ENCODE measurements at places on chromosomes 3 and 15.

DNA sequence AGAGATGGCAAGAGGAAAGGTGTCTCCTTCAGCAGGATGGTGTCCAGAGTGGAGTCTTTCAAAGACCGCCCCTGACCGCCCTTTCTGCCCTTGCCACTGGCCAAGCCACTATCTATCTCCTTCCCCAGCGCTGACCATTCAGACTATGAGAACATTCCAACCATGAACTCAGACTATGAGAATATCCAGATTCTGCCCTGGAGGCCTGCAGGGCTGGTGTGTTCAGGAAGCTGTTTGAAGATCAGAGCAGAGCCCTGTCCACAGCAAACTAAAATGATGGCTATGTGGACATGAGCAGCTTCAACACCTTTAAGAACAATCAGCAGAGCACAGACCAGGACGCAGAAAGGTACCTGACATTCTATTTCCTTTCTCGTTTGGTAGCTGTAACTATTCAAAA, 57.3 kb upstream of the WNT7A start:
- DNase-seq, result no peak

GRCh38 chr15:41896566-41896965, 2.7 kb upstream of the SPTBN5 start:
- no peak for DNase-seq

DNA sequence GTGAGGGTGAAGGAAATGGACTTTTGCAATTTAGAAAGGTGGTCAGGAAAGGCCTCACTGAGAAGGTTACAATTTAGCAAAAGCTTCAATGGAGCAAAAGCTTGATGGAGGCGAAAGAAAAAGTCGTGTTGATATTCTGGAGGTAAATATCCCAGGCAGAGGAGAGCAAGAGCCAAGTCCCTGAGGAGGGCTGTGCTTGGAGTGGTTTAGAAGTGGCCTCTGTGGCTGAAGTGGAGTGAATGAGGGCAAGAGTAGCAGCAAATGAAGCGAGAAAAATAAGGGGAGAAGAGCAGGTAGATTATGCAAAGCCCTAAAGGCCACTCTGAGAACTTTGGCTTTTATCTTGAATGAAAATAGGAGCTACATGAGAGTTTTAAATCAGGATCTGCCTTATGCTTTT, 54.1 kb downstream of the GUCA1C start:
- DNase-seq, result peak; percentile 52

GRCh38 chr15:36777926-36778325, 198.5 kb downstream of the CDIN1 start:
- no peak for DNase-seq

DNA sequence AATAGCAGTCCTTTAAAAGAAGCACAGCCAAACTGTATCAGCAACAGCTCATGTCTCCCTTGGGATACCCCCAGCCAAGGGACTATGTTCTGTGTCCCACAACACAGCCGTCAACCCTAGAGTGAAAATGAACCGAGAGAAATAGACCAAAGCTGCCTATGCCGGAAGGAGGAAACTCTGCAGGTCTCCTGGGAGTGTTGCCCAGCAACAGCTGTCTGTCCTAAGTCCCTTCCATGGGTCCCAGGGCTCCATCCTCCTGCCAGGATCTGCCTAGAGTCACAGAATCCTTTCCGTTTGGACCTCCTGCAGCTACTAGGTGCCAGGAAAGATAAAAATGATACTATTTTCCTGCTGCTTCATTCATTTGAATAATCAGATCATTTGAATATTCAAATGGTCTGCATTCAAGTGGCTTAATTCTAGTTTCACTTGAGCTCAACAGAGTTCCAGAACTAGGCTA, 53.1 kb downstream of the TRANK1 start:
- no peak for DNase-seq

DNA sequence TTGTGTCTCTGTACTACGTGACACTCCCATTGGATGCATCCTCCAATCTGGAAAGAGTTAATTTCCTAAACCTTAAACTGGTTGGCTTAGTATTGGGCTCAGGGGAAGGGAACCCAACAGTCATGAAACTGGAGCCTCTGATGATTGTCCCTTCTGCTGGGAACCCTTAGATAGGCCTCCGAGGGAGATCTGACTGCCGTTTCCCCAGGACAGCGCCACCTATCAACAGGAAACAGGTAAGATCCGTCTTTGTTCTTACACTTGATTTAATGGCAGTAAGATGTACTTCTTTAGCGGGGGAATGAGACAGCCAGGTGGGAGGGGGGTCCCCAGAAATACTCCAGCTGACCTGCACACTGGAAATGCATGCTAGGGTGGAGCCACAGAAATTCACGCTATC, 1749.6 kb downstream of the SI start:
- no peak for DNase-seq

- no peak for DNase-seq
Measured at GRCh38 chr3:47035645-47036044, 56.2 kb downstream of the NBEAL2 start.

DNA sequence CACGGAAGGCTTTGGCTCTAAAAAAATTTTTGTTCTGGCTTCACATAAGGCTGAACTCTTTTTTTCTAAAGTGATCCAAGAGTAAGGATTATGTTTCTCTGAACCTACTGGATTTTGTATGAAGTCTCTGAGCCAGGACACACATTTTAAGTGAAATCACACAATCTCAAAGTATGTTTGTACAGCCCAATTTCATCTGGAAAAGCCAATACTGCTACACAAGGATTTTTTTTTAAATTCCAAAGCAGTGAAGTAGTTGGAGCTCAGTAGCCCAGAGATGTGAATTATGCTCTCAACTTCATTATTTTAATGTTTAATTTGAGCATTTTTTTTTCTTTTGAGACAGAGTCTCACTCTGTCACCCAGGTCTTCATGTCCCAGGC, 243.9 kb downstream of the FAM43A start:
- DNase-seq, result no peak

DNA sequence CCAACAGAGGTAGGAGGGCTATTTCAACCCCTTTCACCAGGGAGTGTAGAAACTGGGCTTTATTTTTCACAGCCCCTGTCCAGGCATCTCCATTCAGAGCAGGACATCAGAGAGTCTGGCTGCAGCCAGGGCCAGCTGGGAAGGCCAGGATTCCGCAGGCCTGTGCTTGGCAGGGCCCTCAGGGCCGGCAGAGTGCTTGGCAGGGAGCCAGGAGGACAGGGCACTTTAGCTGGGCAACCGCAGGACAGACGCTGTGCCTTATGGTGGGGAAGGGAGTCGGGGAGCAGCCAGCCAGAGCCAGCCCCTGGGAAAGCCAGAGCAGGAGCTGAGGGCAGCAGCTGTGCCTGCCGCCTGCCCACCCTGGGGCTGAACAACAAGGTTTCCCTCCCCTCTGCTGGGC, 34.5 kb upstream of the IQCF6 start:
- no peak for DNase-seq

DNA sequence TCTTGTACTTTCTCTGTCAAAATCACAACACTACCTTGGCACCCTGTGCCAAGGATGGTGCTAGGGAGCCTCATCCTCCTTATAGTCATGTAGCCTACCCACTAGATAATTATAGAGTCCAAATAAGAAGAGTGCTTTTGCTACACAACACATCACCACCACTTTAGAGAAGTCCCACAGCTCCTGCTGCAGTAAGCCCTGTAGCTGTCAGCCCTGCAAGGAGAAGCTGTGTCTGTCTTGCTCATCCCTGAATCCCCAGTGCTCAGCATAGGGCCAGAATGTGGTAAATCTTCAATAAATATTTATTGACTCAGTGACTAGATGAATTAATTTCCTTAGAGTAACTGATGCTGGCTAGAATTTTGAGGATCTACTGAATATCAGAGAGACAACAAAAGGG, 190.8 kb downstream of the ZNF621 start:
- no peak for DNase-seq

DNA sequence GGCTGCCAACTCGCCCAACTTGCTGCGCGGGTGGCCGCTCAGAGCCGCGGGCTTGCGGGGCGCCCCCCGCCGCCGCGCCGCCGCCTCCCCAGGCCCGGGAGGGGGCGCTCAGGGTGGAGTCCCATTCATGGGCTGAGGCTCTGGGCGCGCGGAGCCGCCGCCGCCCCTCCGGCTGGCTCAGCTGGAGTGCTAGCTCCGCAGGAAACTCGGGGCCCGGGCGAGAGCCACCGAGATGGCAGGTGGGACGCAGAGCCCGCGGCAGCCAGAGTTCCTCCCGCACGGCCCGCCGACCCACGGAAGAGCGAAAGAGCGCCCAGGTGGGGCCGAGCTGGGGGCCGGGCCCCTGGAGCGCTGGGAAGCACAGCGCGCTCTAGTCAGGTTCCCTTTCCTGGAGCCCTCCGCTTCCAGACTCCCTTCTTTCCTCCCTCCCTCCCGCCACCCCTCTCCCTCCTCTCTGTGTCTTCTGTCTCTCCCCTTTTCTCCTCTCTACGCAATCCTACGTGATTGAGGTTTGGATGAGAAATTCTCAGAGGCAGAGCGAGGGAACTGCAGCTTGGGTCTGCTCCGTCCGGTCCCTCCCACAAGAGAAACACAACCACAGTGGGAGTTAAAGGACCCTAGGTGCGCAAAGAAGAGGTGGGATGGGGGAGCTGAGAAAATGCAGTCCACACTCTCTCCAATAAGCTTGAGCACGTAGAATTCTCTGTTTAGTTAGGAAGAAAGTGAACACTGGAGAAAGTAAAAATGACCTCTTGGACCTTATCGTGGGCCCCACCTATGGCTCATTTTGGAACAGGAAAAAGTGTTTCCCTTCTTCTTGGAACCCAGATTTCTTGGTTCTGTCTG, 317.3 kb downstream of the FGF12 start:
- peak; percentile 5 for DNase-seq

DNA sequence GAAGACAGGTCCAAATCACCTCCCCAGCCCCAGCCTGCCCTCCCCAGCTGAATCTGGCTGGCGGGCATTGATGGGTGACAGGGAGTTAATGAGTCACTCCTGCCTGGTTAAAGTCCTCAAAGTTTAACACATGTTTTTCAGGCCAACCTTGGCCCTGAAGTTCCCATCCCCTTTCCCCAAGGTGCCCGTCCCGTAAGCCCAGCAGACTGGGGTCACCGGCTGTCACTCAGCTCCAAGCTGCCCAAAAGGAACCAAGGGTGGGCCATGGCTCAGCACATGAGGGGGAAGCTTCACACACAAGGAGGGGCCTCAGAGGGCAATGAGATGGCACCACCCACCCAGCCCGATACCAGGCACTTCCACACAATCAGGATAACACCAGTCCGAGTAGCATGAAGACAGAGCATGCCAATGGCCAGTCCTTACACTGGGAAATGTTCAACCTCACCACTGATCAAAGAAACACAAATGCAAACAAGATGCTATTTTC, 10.2 kb upstream of the KLF15 start:
- DNase-seq, result no peak

- DNase-seq, result no peak
Measured at GRCh38 chr15:37109872-37110572, 9.7 kb upstream of the MEIS2 start.

GRCh38 chr15:63765338-63765737, 68.4 kb downstream of the HERC1 start:
- DNase-seq, result no peak

- DNase-seq, result no peak
Measured at GRCh38 chr3:147963711-147964110, 554.5 kb downstream of the ZIC1 start.

- DNase-seq, result no peak
Measured at GRCh38 chr3:187570776-187571175, 99.4 kb downstream of the SST start.

GRCh38 chr3:69830147-69830546, 90.9 kb downstream of the MITF start:
- no peak for DNase-seq

GRCh38 chr3:120144267-120144666, 50.0 kb upstream of the GSK3B start:
- no peak for DNase-seq

DNA sequence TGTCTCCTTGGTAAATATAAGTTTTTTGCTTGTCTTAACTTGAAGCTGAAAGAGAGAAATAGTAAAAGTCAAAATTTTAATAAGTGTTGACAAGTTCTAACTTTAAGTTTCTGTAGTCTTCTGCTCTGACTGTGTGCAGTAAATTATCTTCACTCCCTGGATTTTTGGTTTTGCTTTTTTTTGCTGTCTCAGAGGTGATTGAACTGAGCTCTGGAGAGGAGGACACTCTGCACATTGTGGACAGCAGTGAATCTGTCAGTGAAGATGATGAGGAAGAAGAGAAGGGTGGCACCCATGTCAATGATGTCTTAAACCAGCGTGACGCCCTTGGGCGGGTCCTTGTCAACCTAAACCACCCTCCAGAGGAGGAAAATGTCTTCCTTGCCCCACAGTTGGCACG, 40.5 kb upstream of the TEX264 start:
- no peak for DNase-seq

DNA sequence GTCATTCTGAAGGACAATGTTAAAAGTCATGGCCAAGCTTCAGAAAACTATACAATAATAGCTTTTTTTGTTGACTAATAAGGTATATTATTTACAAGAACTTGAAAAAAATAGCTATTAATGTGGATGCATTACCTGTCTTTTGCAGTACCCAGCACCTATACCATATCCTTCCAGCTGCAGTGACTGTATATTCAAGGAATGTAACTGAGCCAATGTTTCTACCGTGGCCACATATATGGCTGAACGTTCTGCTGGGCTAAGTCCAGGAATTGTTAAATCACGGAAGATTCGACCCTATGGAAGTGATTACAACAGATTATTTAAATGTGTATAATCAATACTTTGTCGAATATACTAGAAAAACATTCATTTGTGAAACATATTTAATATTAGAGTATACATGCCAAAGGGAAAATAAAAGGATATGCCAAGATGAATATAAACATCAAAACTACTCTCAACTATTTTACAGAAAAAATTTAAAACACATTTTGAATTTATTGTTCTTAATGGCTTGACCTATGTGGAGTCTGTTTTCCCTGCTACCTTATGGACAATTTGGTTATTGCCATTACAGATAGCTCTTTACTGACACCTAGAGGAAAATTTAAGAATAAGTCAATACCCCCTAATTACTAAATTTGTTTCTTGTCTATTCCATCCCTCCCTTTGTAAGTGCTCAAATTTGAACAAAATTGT, 17.6 kb downstream of the ACAD11 start:
- no peak for DNase-seq

DNA sequence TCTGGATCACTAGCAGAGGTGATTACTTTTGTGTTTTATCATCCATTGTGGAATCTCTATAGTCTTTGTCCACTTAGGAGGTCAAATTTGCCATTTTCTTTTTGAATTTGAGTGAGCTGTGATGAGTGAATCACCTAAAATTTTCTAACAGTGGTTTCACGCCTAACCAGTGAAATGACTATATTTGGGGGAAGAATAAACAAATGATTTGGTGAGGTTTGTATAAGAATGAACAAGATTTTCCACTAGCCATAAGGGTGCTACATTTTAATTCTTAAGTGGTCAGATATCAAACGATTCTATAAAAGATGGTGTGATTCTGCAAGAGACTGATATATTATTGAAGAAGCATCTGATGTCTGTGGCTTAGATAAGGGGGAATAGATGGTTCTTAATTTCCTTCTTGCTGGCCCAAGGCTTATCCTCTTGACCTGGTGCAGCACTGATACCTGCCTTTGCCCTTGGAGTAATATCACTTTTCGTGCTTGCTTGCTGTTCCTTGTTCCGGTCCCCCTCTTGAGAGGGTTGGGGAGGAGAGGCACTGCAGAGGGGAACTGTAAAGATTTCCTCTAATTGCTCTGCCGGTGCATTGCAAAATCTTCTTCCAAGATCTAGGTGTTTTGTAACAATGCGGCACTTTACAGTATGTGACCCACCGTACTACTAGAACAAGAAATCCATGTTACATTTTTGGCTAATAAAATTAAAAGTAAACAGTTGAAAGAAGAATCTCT, 14.5 kb downstream of the C3orf20 start:
- no peak for DNase-seq

GRCh38 chr3:72797773-72798543, 50.3 kb downstream of the SHQ1 start:
- DNase-seq, result no peak

Data from NCI-H510A (cell line).